ENCODE measurements at places on chromosomes 1 and 21.
A peak's percentile ranks its signal among the peaks of the same experiment; 100 is the strongest.

GRCh38 chr1:165635329-165635728 lies 4.3 kb downstream of the MGST3 start:
- DNase-seq: no peak

GRCh38 chr1:27526569-27527222 lies 36.7 kb upstream of the WASF2 start:
- peak; percentile 30 for DNase-seq

GRCh38 chr1:200896531-200897196 lies 2.0 kb downstream of the INAVA start:
- no peak for DNase-seq

DNA sequence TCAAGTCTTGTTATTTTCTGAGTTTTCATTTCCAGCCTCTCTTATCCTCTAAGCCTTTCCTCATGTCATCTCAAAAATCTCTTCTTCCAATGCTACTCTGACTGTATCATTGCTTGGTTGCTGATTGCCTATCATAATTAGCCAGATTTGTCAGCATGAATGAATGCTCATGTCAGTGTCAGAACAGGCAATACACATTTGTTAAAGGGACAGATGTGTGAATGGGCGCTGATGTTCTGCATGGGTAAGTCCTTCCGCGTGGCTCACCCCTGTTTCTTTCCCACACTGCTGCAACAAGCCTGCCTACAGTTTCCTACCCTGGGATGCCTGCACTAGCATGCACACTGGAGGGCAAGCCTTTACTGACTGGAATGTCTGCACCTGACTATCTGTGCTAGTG lies 100.6 kb downstream of the RHOU start:
- DNase-seq: no peak

DNA sequence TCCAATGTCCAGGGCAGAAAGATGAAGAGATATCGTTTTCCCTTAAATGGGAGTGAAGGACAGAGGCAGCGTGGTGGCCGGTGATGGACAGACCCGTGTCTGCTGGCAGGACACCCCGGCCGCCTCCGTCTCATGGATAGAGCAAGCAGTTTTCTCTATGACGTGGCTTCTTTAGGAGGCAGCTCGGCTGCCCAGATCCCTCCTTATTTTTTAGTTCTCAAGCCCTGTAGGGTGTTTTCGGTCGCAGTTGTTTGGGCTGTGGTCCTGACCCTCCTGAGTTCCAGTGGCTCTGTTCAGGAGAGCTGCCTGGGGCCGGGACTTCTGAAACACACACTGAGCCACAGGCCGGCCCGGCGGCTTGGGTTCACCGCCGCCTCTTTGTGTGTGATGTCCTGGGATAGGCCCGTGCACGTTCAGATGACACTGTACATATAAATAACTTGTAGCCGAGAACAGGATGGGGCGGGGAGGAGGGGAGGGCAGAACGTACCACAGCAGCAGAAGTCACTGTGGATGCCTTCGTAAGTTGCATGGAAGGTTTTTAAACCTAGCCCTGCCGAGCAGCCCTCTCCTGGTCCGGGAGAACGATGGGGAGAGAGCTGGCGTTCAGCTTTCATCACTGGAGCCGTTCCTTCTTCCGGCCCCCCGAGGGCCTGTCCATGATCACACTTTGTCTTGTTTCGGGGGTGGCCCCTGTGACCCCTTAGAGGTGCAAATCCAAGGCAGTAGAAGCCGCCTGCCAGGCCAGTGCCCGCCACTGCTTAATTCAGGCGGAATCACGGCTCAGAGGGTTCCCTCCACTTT lies 65.2 kb downstream of the SIK1 start:
- DNase-seq: peak; percentile 37

DNA sequence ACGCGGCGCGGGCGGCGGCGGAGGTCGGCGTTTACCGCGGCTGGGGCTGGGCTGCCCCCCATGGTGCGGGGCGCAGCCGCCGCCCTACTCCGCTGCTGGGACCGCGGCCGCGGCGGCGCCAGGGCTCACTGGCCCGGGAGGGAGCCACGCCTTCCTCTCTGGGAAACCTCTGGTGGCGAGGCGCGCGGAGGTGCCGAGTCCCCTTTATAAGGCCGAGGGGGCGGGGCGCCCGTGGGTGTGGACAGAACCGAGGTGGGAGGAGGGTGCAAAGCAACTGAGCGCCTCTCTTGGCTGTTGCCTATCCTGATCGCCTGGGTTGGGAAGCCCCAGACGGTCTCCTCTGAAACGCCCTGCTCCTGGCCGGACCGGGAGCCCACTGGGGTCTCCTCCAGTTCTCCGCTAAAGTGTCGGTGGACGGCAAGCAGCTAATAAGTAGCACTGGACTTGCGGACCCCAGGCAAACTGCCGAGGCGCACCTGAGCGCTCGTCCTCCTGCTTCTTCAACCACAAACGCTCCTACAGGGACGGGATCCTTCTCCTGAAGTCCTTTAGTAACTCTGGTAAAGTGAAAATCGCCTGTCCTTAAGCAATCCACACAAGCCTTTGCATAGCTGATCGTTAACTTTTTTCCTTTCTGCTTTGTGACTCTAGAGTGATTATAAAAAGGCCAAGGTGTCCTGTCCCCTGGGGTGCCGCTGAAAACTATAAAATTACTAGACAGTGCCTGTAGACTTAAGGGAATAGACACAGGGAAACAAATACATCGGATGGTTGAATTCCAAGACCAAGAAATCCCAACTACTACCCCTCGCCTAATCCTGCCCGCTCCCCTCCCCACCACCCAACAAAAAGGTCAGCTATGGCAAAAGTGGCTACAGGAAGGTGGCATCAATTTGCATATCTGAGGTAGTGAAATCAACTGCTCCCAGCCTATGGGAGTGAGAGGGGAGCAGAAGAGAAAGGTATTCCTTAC lies at the start of gene PTGER3:
Gene PTGER3, minus strand, starts transcription at position 182 of the 973 bp plus-strand sequence. CDS start 239 bp downstream, outside the sequence.
- peak; percentile 28 for DNase-seq

Measured in DMS153 (cell line).